ENCODE measurements at places on chromosomes 4 and X.

DNA sequence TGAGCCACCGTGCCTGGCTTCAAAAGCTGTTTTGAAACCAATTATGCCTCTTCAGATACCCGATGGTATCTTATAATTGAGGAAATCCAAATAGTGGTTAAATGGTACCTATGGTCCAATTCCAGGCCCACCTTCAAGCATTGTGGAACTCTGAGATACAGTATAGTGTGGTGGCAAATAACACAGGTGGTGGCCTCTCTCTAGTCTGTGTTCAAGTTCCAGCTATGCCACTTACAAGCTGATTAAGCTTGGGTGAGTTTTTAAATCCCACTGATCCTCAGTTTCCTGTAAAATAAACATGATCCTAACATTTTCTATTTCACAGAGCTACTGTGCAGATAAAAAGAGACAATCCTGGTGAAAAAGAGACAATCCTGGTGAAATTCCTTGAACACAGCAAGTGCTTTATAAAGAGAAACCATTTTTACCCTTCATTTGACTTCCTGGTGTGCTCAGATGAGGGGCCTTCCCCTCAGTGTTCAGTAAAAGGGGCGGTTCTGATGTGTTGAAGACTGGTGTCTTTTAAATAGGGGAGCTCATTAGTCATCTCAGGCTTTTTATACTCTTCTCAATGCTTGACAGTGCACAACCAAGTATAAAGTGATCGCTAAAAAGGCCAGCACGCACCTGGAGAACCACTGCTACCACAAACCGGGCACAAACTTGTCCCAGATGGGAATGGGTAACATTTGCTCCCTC is 30.8 kb upstream of the CD40LG start:
- DNase-seq = no peak

- no peak for DNase-seq
Observed at GRCh38 chrX:41480508-41481260, 33.5 kb downstream of the NYX start.

DNA sequence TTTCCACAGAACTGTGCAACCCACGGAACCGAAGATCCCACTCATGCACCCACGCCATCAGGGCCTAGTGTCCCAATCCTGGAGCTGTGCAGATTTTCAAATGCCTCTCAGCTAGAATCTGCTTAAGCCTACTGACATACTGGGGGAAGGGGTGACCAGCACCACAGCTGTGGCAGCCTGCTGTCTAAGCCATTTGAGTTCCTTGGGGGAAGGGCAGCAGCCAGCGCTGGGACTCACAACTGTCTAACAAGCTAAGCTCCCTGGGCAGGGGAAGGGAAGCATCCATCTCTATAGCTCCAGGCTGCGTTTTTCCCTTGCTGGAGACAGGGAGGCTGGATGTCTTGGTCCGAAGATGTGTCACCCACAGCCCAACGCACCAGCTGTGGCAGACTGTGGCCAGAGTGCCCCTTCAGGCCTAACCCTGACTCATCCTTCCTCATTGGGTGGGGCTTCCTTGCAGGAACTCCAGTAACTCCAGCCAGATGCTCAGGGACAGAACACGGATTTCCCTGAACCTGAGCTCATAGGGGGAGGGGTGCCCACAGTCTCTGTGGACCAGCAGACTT is 194.8 kb downstream of the CHRDL1 start:
- DNase-seq = no peak

GRCh38 chr4:24910499-24910898 is 2.3 kb downstream of the CCDC149 start:
- DNase-seq = no peak

DNA sequence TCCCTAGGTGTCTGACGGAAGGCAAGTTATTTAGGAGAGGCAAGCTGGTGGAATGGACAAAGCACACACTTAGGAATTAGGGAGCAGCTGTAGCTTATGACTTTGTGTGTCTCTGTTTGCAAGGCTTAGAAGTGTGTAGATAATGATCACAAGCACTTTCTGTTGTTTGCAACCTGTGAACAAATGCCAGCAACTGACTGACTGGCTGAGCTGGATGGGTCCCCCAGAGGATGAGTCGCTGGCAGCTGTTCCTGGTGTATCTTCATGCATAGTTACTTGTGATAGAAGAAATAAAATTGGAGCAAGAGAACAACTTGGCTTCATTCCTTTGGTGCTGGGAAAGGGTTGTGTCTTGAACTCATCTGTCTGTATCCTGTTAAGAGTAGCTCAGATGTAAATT is 64.2 kb upstream of the BEND4 start:
- no peak for DNase-seq
